ENCODE measurements at places on chromosomes 3 and 15.

DNA sequence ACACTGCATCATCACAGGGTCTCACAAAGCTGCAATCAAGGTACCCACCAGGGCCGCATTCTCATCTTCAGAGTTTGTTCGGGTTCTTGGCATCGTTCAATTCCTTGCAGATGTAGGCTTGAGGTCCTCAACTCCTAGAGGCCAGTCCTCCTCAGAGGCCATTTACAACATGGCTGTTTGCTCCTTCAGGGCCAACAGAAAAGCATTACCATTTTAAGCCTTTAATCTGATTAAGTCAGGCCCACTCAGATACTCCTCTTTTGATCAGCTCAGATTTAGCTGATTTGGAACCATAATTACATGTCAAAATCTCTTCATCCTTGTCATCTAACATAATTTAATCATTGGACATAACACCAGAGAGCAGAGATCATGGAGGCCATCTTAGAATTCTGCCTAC, 55.4 kb downstream of the BFSP2 start:
- no peak for DNase-seq

DNA sequence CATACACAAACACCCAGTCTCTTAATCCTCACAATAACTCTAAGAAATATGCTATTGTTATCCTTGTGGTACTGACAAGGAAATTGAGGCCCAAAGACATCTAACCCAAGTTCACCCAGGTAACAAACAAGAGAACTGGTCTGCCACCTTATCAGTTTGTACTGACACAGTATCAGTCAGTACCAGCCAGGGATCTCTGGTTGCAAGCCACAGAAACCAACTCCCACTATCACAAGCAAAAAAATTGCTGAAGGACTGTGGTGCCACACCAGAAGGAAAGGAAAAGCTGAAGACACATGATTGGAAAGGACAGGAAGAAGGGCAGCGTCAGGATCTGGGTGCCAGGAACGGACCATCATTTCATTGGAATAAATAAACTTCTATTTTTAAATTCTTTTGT, 63.8 kb upstream of the GLCE start:
- no peak for DNase-seq

GRCh38 chr3:172836390-172836997, 86.0 kb downstream of the ECT2 start:
- DNase-seq: no peak

GRCh38 chr15:25985165-25985564, 122.0 kb upstream of the ATP10A start:
- DNase-seq: no peak

GRCh38 chr3:194592798-194593752, 40.1 kb downstream of the TMEM44 start:
- no peak for DNase-seq

GRCh38 chr3:138640537-138640936, 32.0 kb downstream of the FAIM start:
- no peak for DNase-seq
